ENCODE measurements at places on chromosomes 7 and 10. TPM values are rescaled to one million over a fixed set of nuclear protein-coding genes. Genes with fewer than 3 reads are reported as not detected.

DNA sequence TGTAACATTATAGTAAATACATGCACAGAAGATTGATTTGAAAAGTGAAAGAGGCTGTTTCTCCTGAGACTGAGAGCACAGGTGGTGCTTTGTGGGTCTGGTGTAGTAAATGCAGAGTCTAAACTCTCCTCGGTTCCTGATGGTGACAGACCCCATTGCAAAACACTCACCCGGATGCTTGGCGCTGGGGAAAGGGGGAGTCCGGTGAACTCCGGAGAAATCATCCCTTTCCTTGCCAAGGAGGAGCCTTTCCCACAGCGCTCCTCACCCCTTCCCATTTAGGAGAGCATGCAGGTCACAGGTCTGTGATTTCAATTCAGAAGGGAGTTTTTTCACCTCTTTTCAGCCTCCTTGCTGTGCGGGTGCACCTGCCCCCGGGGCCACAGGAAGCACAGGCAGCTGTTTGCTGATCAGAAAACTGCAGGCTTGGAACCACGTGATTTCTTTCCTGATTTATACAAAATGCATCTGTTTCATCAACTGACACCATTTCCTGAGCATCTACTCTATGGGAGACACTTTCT is 75.6 kb upstream of the LYZL2 start:
- no peaks in the 10 kb centered on the region for H3K36me3 ChIP-seq
- peak overlapping the region; percentile 20 for H3K27ac ChIP-seq
- H3K4me1 ChIP-seq, result peaks cover 30% of the 10 kb centered on the region

- H3K36me3 ChIP-seq, result no peaks in the 10 kb centered on the region
- H3K27me3 ChIP-seq, result no peaks in the 10 kb centered on the region
- H3K4me1 ChIP-seq, result no peaks in the 10 kb centered on the region
- no peak for DNase-seq
Observed at GRCh38 chr10:48947690-48948469, 8.2 kb upstream of the LRRC18 start.

GRCh38 chr10:79416578-79417255 is 28.7 kb downstream of the ZCCHC24 start:
- peaks cover 4% of the 10 kb centered on the region for H3K36me3 ChIP-seq
- no peaks in the 10 kb centered on the region for H3K27me3 ChIP-seq
- H3K27ac ChIP-seq, result no peak overlapping the region
- DNase-seq, result no peak
- H3K4me1 ChIP-seq, result peaks cover 15% of the 10 kb centered on the region

DNA sequence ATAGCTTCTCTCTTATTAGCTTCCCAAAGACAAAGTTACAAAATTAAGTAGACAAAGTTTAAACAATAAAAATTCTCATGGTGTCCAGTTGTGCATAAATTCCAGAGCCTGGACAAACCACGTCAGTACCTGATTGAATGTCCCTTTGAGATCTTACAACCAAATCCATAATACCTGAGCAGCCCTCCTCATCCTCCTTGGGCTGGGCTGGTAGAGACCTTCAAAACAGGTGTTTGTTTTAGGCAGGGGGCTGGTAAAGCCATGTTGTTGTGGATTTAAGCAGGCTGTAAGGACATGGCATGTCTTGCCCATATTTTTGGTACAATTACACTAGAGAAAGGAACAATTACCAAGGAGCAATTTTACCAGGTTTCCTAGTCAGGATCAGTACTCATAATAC is 2.1 kb downstream of the IFIT5 start:
- DNase-seq, result no peak
- H3K27ac ChIP-seq, result no peak overlapping the region
- peaks cover 25% of the 10 kb centered on the region for H3K4me1 ChIP-seq
- no peaks in the 10 kb centered on the region for H3K27me3 ChIP-seq

GRCh38 chr10:24208661-24209431 is at the start of gene KIAA1217:
TSS of gene KIAA1217 (plus strand) at chr10:24209138. CDS start at chr10:24209194, 56 bp downstream.
- H3K4me1 ChIP-seq, result peaks cover 3% of the 10 kb centered on the region
- H3K4me3 ChIP-seq, result peak within 1 kb of the TSS; percentile 41
- peak; percentile 81 for DNase-seq
- peak within 1 kb of the TSS; percentile 80 for H3K27ac ChIP-seq
- peaks cover 26% of the 10 kb centered on the region for H3K27me3 ChIP-seq
- no peaks in the 10 kb centered on the region for H3K36me3 ChIP-seq

DNA sequence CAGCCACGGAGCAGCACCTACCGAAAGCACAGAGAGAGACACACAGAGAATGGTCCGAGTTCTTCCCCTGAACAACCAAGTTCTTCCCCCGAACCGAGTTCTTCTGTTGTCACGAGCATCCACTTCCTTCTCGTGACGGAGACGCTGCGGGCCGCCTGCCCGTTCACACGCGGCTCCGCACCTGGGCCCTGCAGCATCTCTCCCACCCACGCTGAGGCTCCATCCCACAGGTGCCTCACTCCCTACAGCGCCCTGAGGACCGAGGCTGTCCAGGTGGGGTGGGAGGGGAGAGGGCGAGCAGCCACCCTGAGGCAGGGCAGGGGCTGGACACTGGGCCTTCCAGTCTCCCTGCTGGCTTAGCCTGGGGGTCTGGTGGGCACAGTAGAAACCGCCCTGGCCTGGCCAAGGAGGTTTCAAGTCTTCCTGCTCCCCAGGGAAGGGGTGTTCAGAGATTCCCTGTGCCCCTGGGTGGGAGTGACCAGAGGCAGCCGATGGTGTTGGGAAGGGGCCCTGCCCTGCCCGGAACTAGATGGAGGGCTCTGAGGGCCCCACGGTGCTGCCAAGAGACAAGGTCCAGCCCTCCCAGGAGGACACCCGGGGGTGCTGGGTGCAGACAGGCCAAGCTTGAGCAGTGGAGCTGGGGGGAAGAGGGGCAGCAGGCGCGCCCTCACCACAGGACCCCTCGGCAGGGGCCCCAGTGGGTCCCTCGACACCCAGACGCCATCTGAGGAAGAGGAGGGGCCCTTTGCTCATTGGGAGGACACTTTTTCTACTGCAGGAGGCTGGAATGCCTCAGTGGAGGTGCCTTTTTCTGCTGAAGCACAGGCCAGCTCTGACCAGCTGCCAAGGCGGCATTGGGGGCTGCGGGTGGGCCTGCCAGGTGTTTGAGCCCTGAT is 5.2 kb upstream of the NKX6-2 start:
- peaks cover 23% of the 10 kb centered on the region for H3K4me1 ChIP-seq
- H3K27ac ChIP-seq, result no peak overlapping the region
- H3K36me3 ChIP-seq, result no peaks in the 10 kb centered on the region
- no peak for DNase-seq
- H3K27me3 ChIP-seq, result peaks cover 88% of the 10 kb centered on the region
- no peak overlapping the region for H3K4me3 ChIP-seq

DNA sequence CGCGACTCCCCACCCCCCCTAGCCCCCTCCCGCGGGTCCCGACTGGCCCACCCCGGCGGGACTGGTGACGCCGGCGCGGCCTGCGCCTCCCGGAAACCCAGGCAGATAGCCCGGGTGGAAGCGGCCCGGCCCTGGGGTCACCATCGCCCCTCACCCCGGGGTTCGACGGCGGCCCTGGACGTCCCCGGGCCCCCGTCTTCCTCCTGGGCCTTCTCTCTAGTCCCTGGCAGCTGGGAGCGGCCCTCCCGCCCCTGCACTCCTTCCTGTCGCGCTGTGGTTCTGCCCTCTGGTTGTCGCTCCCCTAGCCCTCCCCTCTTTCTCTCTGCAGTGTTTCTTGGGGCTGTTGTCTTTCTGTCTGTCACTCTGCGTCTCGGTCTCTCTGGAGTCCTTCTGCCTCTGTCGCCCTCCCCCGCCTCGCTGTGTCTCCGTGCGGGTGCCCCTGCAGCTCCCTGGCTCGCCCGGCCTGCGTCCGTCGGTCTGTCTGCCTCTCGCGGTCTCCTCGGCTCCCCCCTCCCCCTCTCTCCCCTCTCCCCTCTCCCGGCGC is 90.5 kb upstream of the PAX2 start:
- peaks cover 74% of the 10 kb centered on the region for H3K27me3 ChIP-seq
- no peak for DNase-seq
- H3K4me1 ChIP-seq, result no peaks in the 10 kb centered on the region
- H3K36me3 ChIP-seq, result no peaks in the 10 kb centered on the region
- H3K27ac ChIP-seq, result no peak overlapping the region
- H3K4me3 ChIP-seq, result no peak overlapping the region

GRCh38 chr10:1009071-1009494 is 16.6 kb downstream of the IDI2 start:
- peaks cover 100% of the 10 kb centered on the region for H3K36me3 ChIP-seq
- no peaks in the 10 kb centered on the region for H3K4me1 ChIP-seq
- H3K27me3 ChIP-seq, result no peaks in the 10 kb centered on the region
- no peak overlapping the region for H3K4me3 ChIP-seq

Gene KCNH2
- total RNA-seq, result 1.3 TPM
